ENCODE measurements at places on chromosomes 6 and 20. TPM values are rescaled to one million over a fixed set of nuclear protein-coding genes. Genes with fewer than 3 reads are reported as not detected.

Gene TFAP2D
- not detected for polyA plus RNA-seq

Gene TNF
- 0.17 TPM for polyA plus RNA-seq

Gene NMBR
- polyA plus RNA-seq, result 0.25 TPM

GRCh38 chr6:134657751-134658527 is 292.0 kb downstream of the ALDH8A1 start:
- DNase-seq, result no peak

DNA sequence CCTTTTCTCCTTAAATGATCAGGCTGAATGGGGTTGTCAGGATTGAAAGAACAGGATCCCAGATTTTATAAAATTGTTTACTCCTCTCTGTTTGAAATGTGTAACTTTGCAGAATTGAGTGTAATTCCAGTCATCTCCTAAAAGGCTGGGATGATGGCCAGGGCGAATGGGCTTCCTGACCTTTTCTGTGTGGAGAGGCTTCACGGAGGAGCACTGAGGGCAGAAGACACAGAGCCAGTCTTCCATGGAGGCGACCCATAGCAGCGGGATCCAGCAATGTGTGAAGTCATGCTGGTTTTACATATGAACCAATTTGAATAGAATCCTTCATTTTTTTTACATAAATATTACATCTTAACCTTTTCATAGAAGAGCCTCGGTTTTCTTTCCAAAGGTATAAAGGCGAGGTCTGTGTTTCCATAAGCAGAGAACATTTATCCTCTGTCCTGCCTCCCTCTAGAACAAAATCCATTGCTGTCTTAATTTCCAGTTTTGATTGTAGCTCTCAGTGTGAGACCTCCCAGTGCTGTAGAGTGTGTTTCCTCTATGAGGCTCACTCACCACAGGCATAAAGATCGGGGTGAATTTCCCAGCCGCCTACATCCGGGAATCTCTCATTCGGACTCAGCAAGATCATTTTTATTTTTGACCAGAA is 369.7 kb upstream of the FLRT3 start:
- DNase-seq, result no peak

- no peak for DNase-seq
Measured at GRCh38 chr20:41222703-41223102, 85.4 kb downstream of the PLCG1 start.

GRCh38 chr20:41234041-41234440 is 83.5 kb downstream of the ZHX3 start:
- DNase-seq, result no peak

All from left kidney (tissue), 8 donors.